Activated naive CD4-positive, alpha-beta T cell treated with anti-CD3 and anti-CD28 coated beads for 36 hours (primary cell): ENCODE measurements at places on chromosomes 12 and 14. TPM values are rescaled to one million over a fixed set of nuclear protein-coding genes. Genes with fewer than 3 reads are reported as not detected.

DNA sequence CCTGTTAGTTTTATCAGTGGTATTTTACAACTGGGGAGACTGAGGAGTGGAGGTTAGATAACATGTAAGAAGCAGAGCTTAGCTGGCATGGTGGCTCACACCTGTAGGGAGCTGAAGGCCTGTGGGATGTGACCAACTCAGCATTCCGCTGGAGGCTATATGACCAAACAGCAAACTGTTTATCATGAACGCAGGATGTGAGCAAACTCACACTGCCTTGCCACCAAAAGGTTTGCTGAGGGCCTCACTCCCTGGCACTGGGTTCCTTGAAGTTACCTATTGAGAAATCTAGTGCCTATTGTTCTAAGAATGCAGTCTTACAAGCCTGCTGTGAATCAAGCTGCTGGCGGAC lies 23.4 kb downstream of the JKAMP start:
- no peak for DNase-seq

- peak; percentile 38 for DNase-seq
Measured at GRCh38 chr12:132492522-132492921, 2.6 kb downstream of the FBRSL1 start.

GRCh38 chr12:102865821-102866615 lies 51.0 kb downstream of the PAH start:
- no peak for DNase-seq

DNA sequence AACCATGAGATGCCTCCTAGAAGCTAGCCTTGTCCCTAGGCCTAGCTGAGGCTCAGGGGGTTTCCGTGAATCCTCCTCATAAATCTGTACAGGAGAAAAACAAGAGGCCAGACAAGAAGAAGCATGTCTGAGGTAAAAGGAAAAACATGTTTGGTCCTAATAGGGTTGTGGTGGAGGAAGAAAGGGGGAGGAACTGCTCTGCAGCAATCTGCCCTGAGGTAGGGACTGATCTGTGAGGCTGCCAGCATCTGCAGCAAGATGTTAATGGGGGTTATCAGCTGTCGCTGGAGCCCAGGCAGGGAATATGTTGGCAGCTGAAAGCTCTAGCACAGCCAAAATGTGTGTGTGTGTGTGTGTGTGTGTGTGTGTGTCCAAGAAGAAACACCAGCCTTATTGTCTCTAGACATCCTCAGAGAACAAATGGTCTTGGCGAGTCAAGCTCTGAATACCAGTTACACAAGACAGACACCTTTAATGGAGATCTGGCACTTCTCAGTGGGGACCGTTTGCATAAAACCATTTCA lies 218.5 kb downstream of the NUAK1 start:
- no peak for DNase-seq

KLRF1 gene
- not detected for total RNA-seq
